Stimulated activated naive CD4-positive, alpha-beta T cell treated with Interleukin-2 at 50 U/mL for 16 hours (primary cell): ENCODE measurements at places on chromosomes 13 and 19.

DNA sequence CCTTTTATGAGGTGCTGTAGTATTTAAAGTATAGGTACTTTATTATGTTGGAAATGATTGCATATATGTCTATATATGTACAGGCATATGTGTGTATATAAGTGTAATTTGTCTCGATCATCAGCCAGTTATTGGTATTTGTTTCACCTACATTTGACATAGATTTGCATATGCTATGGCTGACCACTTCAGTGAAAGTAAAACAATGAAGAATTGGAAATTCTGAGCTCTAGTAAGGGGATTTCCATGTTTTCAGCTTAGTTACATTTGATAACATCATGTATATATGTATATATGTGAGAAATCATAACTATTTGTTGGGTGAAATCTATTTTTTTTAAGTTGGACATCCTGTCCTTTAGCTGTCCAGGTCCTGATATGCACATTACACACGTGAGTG is 1303.9 kb downstream of the EFNB2 start:
- DNase-seq = no peak

GRCh38 chr19:34044021-34044420 is 128.3 kb upstream of the LSM14A start:
- no peak for DNase-seq

DNA sequence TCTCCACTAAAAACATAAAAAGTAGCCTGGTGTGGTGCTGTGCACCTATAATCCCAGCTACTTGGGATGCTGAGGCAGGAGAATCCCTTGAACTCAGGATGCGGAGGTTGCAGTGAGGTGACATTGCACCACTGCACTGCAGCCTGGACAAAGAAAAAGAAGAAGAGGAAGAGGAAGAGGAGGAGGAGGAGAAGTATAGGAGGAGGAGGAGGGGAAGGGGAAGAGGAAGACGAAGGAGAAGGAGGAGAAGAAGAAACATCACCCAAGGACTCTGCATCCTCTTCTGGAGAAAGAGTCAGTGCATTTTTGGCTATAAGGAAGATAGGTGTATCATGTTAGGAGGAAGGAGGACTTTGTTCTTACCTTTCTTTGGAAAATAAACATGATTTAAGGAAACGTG is 13.0 kb upstream of the FPR3 start:
- DNase-seq = no peak

- no peak for DNase-seq
Measured at GRCh38 chr13:78594456-78594975, 8.8 kb downstream of the POU4F1 start.

DNA sequence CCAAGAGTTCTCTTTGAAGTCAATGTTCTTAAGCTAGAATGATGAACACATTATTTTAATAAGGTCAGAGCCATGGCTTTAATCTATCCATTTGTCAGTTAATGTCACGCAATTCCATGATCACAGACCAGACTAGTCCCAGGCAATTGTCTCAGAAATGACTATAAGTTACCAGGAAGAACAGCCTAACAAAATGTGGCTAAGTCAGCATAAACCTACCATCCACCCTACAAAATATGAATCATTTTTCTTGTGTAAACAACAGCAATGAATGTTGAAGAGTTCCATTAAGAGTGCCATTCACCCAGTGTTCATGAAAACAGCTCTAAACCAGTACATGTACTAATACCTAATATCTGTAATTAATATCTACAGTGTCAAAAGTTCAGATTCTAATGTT is 127.5 kb downstream of the KCTD12 start:
- no peak for DNase-seq

GRCh38 chr13:44362394-44363040 is 11.1 kb upstream of the SERP2 start:
- DNase-seq = no peak

- no peak for DNase-seq
Measured at GRCh38 chr13:40657307-40657706, 9.1 kb downstream of the FOXO1 start.

DNA sequence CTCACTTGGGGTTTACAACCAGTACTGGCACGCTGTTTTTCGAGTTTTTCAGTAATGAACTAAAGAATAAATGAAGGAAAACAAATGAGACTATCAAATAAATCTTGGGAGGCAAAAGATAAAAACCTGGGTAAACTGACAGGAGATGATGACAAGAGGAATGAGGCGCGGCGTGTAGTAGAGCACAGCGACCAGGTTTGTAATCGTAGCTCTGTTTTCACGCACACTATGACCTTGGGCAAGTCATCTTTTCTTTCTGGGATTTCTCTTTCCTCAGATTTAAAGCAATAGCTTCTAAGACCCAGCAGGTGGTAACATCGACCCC is 419 bp downstream of the MRPS31 start:
- no peak for DNase-seq

DNA sequence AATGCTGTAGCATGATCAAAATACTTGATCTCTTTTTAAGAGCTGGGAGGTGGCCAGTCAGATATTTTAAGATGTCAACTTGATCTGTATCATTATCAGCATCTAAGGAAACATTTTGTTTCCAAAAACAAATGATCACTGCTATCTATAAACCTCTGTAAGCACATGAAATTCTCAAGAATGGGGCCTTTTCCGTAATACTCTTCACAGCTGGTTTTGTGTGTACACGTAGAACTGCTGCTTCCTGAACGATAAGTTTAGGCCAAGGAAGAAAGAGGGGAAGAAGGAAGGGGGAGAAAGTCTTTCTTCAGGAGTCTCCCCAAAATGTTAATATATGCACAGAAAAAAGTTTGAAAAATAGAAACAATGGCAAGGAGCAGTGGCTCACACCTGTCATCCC is 25.7 kb downstream of the ARL11 start:
- no peak for DNase-seq

DNA sequence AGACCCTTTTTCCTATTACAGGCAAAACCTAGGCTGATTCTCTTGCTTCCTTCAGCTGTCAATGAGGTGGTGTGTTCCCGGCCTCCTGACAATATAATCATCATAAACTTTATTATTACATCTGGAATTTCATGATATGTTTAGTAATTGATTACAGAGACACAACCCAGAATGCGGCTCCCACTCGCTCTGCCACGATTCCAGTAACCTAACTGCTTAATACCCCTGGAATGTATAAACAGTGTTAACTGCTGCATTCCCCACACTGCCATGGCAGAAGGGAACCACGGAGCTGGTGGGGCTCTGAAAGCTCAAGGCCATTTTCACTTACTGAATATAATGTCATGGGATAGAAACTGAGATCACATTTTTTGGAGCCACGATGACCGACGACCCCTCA is 17.1 kb downstream of the TSHZ3 start:
- no peak for DNase-seq

DNA sequence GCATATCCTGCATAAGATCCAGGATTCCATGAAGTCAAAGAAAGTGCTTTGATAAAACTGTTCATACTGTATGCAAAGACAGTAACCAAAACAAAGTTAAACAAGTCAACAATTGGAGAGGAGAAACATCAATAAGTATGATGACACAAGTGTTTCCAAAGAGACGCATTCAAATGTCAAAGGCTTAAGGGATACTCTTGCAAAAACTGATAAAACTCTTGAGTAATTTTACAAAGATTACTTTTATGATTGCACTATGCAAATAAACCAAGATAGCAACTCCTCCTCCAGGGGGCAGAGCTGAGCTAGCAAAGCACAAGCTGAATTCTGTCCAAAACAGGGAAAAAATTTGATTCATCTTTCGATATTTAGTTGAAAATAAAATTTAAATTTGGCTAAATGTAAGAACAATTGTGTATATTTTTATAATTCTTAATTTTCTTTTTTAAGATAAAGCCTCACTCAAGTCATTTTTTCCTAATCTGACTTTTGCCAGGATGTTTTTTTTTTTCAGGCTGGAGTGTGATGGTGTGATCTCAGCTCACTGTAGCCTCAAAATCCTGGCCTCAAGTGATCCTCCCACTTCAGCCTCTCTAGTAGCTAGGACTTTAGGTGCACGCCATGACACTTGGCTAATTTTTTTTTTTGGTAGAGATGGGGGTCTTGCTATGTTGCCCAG is 84.0 kb downstream of the MZT1 start:
- peak; percentile 16 for DNase-seq

DNA sequence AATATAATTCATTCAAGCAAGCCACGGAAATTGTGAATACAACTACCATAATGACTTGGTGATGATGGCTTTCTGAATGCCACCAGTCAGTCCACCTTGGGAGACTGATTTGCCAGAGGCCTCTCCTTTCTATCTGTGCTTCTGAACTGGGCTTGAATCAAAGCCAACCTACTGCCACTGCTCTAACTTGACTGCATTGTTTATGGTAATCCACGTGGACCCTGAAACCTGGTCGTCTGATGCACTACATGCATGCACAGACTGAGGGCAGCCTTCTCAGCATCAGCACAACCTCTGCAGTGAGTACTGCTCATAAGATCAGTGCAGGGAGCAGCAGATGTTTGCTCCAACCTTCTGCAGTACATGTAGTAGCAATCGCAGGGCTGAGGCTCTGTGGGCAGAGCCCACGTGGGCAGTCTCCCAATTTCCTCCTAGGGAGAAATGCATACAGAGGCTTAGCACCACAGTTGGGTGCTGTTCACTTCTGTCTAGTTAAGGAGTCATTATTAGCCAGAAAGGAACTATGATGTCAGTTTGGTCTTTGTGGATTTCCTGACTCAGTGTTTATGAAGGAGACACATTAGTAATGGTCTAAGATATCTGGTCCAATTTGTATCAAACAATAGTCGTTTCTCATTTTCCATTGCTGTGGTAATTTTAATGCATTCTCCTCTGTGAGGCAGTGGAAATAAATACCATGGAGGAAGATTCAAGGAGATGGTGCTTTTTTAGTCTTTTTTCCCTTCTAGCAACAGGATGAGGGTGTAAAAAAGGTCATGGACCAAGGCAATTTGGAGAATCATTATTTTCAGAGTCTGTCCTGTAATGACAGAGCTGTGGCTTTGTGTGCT is 82.5 kb downstream of the AKAP11 start:
- peak; percentile 29 for DNase-seq

- DNase-seq = no peak
Measured at GRCh38 chr19:46925548-46925950, 64.8 kb downstream of the ARHGAP35 start.

GRCh38 chr13:25110956-25111584 is 15.1 kb downstream of the PABPC3 start:
- no peak for DNase-seq

DNA sequence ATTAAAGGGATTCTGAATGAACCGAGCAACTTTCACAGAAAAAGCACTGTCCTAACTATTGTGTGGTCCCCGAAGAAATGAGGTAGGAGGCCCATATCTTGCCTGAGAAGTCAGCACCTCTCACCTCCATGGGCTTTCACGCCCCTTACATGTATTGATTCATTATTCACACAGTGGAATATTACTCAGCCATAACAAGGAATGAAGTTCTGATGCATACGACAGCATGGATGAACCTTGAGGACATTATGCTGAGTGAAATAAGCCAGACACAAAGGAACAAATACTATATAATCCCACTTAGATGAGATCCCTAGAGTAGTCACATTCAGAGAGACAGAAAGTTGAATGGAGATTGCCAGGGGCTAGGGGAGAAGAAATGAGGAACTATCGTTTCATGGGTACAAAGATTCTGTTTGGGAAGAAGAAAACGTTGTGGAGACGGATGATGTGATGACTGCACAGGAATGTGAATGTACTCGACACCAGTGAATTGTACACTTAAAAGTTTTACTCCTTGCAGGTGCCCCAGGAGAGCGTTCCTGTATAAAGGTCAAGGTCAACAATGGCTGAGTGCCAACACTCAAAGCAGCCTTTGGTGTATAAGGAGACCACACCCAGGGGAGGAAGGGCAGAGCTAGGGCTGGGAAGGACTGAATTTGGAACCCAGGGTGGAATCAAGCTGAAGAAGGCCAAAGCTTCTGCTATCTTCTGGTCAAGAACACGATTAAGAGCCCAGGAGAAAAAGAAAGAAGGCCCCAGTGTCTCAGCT is 22.5 kb downstream of the ZIC5 start:
- no peak for DNase-seq

DNA sequence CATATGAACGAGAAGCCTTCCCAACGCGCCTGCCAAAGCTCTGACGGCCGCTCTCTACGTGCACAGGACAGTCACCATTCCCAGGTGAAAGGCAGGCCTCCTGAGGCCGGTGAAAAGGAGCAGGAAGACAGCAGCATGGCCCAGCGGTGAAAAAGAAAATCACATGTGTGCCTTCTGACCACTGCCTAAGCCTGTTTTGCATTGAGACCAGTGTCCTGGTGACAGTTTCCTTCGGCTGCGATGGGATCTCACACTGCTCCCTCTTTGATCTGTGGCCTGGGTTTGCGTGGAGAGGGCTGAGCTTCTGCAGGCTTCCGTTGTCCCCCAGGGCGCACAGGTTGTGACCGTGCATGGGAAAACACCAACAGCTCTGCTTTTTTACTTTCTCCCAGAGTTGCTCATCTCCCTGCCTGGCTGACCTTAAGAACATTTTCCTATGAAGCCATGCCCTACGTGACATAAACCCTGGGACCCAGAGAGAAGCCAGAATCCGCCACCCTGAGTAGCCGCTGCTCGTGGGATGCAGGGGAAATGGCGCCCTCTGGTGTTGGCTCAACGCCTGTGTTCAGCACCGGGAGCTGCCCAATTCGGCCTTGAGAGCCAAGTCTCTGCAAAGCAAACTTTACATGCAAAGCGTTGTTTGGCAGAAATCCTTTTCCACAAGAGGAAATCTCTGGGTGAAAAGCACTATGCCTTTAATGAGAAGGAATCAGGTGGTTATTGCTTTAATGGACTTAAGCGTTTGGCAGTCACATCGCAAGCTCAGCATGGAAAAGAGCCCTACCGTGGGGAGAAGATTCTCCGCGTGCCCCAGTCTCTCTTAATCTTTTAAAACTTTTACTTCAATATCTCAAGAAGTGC is 112.2 kb upstream of the GPR12 start:
- DNase-seq = peak; percentile 10

DNA sequence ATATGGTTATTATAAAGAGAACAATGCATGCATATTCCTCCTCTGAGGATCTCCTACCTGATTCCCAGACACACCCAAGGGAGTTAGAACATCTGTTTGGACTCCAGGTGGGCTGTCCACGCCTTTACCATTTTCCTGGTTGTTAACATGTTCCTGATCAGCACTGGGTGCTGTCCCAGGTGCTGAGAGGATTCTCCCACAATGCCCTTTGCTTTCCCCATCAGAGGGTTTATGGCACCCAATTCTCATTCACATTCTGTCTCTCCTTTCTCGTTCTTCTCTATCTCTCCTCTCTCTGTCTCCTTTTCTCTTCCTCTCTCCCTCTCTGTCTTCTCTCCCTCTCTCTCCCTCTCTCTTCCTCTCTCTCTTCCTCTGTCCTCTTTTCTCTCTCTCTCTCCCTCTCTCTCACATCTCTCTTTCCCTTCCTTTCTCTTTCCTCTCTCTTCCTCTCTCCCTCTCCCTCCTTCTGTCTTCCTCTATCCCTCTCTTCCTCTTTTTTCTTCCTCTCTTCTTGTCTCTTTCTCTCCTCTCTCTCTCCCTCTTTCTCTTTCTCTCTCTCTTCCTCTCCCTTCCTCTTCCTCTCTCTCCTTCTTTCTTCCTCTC is 3.3 kb upstream of the RDH13 start:
- DNase-seq = no peak

GRCh38 chr13:30804474-30804873 is 69.1 kb downstream of the ALOX5AP start:
- DNase-seq = no peak

DNA sequence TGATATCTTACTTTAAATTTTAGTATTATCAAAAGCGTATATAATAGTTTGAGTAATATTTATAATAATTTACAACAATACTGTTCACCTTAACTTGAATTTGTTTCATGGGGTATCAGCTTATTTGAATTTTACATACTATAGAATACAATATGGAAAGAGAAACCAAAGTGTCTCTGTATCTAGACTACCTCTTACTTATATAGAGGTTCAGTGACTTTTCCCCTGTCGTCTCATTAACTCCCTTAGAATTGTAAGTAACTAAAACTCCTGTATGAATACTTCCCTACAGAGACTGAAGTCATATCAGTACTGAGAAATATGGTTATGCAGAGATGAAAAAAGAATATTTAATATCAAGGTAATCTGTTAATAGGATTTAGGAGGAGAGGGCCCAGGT is 26.8 kb downstream of the COG6 start:
- DNase-seq = no peak
